ENCODE measurements at places on chromosomes 2 and 18. TPM values are rescaled to one million over a fixed set of nuclear protein-coding genes. Genes with fewer than 3 reads are reported as not detected.

FBXO36 gene
- total RNA-seq, result 0.95 TPM

ANKRD36B gene
- 24.0 TPM for total RNA-seq

CNGA3 gene
- not detected for total RNA-seq

SULT1C3 gene
- not detected for total RNA-seq

SEMA4C gene
- 18.7 TPM for total RNA-seq

KDM3A gene
- 46.2 TPM for total RNA-seq

CHRNG gene
- not detected for total RNA-seq

MREG gene
- 26.2 TPM for total RNA-seq

AQP12A gene
- not detected for total RNA-seq

GNLY gene
- 9.0 TPM for total RNA-seq

PSMG2 gene
- total RNA-seq, result 107 TPM

GRCh38 chr2:223093436-223094241 is 41.6 kb downstream of the KCNE4 start:
- DNase-seq, result no peak

DNA sequence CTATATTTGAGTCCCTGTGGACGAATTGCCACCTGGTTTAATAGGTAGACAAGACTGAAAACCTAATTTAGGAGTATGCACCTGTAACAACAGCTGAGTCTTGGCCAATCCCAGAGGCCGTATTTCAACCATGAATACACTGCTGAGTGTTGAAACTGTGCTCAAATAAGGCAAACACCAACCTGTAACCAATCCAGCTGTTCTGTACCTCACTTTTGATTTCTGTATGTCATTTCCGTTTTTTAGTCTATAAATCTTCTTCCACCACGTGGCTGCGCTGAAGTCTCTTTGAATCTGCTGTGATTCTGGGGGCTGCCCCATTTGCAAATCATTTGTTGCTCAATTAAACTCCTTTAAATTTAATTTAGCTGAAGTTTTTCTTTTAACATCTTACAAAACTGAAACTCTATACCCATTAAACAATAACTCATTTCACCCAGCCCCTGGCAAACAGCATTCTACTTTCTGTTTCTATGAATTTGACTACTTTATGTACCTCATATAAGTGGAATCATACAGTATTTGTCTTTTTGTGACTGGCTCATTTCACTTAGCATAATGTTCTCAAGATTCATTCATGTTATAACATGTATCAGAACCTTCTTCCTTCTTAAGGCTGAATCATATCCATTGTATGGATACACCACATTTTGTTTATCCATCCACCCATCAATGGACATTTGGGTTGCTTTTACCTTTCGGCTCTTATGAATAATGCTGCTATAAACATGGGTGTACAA is 7.5 kb upstream of the YPEL5 start:
- DNase-seq, result no peak

GRCh38 chr2:190031969-190032618 is 30.4 kb downstream of the MSTN start:
- no peak for DNase-seq

- no peak for DNase-seq
These were observed 709 bp downstream of the PTPN2 start for GRCh38 chr18:12883372-12883683.

GRCh38 chr18:50786864-50787263 is 33.0 kb downstream of the MRO start:
- DNase-seq, result no peak

- no peak for DNase-seq
These were observed 744.3 kb upstream of the SOX11 start for GRCh38 chr2:4947911-4948310.

DNA sequence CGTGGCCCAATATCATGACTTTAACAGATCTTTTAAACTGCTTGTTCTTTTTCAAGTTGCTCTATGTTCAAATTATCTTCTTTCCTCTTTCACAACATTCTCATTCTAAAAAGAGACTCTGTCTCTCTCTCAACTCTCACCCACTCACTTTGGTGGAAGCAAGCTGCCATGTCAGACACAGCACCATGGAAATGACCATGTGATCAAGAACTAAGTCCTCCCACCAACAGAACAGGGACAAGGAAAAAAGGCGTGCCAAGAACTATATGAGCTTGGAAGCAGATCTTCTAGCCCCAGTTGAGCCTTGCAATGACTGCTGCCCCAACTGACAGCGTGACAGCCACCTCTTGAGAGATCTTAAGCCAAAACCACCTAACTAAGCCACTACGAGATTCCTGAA is 23.9 kb downstream of the BAZ2B start:
- no peak for DNase-seq

- no peak for DNase-seq
These were observed 68.8 kb upstream of the RAB6C start for GRCh38 chr2:129910446-129911362.

DNA sequence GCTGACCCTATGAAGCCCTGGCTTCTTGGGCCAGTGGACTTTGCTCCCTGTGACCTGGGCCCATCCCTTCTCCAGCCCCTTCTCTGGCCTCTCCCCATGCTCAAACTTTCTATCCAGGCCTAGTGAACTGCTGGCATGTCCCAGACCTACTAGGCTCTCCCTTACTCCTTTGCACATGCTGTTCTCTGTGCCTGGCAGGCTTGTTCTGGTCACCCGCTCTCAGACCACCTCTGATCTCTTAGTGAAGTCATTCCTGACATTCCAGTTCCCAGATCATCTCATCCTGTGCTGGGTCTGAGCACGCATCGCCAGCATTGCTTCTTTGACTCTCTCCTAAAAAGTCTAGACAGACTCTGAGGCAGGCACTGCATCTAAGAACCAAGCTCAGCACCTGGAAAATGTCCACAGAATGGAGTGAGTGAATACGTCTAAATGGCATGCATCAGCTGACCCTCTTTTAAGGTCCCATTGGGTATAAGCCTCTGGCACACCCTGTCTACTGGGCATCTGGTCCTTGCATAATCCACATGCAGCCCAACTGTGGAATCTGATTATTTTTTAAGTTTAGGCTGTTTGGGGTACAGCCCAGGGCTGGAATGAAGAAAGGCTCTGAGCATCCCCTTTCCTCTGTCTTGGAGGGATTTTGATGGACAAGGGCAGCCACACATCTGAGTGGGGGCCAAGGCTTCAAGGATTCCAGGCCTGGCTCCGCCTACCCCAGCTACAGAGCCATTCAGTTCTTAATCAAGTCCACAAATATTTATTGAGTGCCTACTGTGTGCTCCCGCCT is 130.6 kb upstream of the HAAO start:
- DNase-seq, result no peak

GRCh38 chr2:110858135-110858725 is 125.9 kb downstream of the ACOXL start:
- DNase-seq, result peak; percentile 87

- no peak for DNase-seq
These were observed 1.7 kb upstream of the ESCO1 start for GRCh38 chr18:21602299-21602587.

GRCh38 chr2:43169987-43170386 is 56.4 kb downstream of the ZFP36L2 start:
- peak; percentile 67 for DNase-seq

DNA sequence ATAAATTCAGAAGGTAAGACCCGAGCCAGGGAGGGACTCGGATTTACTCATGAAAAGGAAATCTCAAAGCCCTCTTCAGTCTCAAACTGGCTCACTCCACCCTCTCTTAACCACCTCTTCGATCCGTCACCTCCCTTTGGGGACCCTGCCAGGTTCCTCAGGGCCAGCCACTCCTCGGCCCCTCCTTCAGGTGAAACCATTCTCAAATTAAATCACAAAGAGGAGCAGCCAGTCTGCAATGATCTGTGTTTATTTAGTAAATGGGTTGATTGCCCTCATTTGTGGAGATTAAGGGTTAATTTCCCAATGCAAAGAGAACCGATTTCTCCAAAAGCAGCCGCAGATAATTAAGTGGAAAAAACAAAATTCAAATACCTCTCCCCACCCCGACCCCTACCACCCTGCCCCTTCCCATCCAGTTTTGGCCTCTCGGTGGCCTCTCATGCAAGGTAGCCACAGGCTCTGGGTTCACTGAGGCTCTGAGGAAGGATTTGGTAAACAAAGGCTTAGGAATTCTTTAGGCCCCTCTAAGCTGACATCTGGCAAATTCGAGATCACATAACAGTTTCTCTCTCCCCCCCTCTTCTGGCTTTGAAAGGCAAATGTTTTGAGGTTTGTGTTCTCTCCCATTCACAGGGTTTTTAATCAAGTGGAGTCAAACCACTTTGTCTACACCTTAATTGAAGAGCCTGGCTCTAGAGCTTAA is 10.3 kb upstream of the FZD7 start:
- no peak for DNase-seq

DNA sequence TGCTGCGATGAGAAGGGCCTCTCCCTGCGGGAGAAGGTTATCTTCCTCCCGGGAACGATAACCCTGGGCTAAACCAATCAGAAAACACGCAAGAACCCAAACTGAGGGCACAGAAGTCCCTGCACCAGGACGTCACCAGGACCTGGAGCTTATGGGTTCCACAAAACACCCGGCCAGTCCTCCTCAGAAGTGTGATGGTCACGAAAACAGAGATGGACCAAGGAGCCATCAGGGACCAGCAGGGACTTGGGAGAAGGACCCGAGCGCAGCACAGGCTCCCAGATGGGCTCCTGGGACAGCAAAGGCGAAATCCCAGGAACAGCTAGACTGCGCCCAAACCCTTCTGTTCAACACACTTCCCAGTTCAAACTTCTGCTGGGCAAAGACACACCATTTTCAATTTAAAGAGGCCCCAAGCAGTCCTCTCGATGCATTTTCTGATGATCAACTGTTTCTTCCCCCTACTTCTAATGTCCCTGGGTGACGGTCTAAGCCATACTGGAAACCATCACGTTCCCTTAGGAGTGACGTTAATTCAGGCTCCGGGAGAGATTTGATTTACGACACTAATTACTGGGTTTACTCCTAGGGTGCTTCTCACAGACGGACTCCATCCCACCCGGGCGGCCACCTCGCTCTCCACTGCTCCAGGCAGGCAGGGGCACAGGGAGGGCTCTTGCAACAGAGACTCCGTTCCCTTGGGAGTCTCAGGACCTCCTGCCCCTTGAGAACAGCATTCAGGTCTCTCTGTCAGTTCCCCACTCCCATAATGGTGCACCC is 29.2 kb downstream of the ZNF516 start:
- DNase-seq, result no peak

DNA sequence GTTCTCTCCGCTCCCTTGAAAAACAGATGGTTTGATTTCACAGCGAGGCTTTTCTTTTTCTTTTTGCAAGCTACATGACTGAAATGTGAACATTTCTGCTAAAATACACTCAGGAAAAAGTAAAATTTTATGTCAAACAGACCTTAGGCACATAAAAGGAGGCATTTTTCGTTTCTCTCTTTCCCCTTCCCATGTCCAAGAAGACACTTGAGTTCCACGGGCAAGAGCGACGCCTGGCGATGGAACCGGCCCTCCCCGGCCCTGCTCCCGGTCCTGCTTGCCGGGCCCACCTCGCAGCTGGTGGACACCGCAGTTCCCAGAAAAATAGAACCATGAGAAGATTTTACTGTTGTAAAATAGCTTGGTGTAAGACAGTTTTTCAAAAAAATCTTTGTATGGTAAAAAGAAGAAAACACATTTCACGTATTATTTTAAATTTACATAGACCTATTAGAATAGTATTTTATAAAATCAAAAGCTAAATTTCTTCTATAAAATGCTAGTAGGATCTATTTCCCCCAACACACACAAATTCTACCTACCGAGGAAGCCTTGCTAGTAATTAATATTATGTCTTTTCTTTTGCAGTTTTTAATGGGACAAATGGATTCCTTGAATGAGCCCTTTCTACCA is 2.3 kb upstream of the ALKAL2 start:
- peak; percentile 18 for DNase-seq

GRCh38 chr2:169862816-169863215 is 35.6 kb downstream of the UBR3 start:
- no peak for DNase-seq

- no peak for DNase-seq
These were observed 142.0 kb downstream of the ASB1 start for GRCh38 chr2:238568455-238569440.

DNA sequence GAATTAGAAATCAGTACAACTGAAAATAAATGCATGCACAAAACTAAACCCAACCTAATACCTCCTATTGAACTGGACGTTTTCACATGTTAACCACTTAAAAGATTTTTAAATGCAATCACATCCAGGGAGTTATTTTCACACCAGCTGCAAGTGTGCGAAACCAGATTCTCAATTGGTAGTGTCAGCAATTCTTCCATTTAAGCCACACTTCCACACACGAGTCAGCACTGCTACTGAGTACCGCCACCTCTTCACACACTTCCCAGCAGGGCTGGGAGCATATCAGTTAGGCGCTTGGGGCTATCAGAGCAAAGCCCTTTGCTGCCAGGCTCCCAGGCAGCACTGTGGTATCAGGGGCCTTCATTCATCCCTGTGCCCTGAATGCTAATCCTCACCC is 14.2 kb downstream of the ERCC3 start:
- DNase-seq, result no peak

DNA sequence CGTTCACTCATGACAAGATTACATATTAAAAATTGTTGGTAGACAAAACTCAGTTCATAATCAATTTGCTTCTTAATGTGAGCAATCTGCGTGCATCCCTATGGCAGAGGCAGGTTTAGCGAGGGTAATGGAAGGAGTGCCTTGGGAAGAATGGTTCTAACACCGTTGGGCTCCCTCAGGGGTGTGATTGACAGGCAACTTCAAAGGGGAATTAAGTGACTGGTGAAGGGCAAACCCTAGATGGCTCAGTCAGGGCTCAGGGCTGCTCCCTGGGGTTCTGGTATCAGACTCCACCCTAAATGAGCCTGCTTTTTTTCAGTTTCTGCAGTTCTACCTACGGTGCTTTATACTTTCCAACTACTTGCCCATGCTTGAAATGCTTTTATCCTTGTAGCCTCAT is 419.5 kb upstream of the CELF4 start:
- DNase-seq, result no peak

GRCh38 chr2:230170532-230170931 is 49.3 kb downstream of the SP110 start:
- no peak for DNase-seq

DNA sequence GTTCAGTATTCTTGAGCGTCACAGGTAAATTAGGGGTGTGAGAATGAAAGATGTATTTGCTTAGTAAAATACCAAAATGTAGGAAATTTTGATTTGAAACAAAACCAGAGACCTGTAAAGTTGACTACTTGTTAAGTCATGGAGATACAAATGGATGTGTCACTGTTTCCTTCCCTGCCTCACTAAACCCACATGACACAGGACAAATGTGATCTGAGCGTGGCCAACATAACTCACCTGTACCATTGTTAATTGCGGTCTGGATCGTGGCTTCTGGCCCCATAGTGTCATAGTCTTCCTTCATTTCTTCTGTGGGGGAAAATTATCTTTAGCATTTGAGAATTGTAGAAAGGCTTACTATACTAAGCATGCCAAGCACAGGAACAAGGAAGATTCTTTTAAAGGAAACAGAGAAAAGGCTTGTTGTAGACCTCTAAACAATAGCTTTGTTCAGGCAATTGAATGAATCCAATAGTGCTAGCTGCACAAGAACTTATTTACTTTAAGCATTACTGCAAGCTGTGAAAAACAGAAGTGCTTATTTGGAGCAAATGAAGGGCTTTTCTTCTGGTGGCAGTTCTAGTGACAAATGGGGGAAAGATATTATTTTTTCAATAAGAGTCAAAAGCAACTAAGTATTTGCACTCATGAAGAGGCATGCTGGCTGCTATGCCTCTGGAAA is 95.2 kb downstream of the ZEB2 start:
- no peak for DNase-seq
